ENCODE measurements at places on chromosomes 1 and 21. TPM values are rescaled to one million over a fixed set of nuclear protein-coding genes. Genes with fewer than 3 reads are reported as not detected.

CFHR5 gene
- total RNA-seq, result not detected

NPR1 gene
- total RNA-seq, result 9.5 TPM

HEYL gene
- 7.9 TPM for total RNA-seq

FAAH gene
- total RNA-seq, result 6.9 TPM

TMEM54 gene
- total RNA-seq, result 12.8 TPM

LYPD8 gene
- total RNA-seq, result not detected

MAP3K21 gene
- 2.6 TPM for total RNA-seq

LORICRIN gene
- total RNA-seq, result not detected

SYT11 gene
- total RNA-seq, result 36.4 TPM

ASAP3 gene
- total RNA-seq, result 44.3 TPM

ZBTB8A gene
- total RNA-seq, result 30.1 TPM

SYT2 gene
- 0.21 TPM for total RNA-seq

KRTAP21-2 gene
- total RNA-seq, result not detected

GIPC2 gene
- 4.4 TPM for total RNA-seq

EVA1C gene
- 5.7 TPM for total RNA-seq

TPTE gene
- not detected for total RNA-seq

TCP10L gene
- 0.53 TPM for total RNA-seq

IGSF3 gene
- 32.5 TPM for total RNA-seq

EPHA8 gene
- total RNA-seq, result not detected

OR2T29 gene
- not detected for total RNA-seq

CNIH3 gene
- total RNA-seq, result 5.8 TPM

PRELP gene
- 6.3 TPM for total RNA-seq

SWT1 gene
- total RNA-seq, result 24.6 TPM

RIMS3 gene
- 3.1 TPM for total RNA-seq

AGT gene
- total RNA-seq, result 8.7 TPM

RNF223 gene
- total RNA-seq, result 2.7 TPM

TMEM51 gene
- 15.9 TPM for total RNA-seq

CCDC27 gene
- total RNA-seq, result not detected

OR10J1 gene
- not detected for total RNA-seq

MEX3A gene
- 7.2 TPM for total RNA-seq

Data from urinary bladder (tissue), 4 donors.